ENCODE measurements at places on chromosomes 3 and 15.

DNA sequence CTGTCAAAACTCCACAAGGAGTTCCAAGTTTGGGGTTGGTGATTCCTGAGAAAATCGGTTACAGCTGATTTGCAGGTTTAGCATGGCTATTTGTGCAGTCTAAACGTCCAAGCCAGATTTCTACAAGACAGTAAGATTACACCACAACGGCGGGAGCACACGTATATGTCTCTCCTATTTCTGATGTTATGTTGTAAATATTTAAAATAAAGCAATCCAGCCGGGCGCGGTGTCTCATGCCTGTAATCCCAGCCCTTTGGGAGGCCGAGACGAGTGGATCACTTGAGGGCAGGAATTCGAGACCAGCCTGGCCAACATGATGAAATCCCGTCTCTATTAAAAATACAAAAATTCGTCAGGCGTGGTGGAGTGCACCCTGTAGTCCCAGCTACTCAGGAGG is 106.8 kb upstream of the IGF1R start:
- no peak for DNase-seq

GRCh38 chr3:120284747-120285507 is at the start of gene GPR156:
TSS of gene GPR156 (minus strand) at chr3:120285222. CDS start at chr3:120244098, 41,124 bp downstream.
- DNase-seq = no peak

DNA sequence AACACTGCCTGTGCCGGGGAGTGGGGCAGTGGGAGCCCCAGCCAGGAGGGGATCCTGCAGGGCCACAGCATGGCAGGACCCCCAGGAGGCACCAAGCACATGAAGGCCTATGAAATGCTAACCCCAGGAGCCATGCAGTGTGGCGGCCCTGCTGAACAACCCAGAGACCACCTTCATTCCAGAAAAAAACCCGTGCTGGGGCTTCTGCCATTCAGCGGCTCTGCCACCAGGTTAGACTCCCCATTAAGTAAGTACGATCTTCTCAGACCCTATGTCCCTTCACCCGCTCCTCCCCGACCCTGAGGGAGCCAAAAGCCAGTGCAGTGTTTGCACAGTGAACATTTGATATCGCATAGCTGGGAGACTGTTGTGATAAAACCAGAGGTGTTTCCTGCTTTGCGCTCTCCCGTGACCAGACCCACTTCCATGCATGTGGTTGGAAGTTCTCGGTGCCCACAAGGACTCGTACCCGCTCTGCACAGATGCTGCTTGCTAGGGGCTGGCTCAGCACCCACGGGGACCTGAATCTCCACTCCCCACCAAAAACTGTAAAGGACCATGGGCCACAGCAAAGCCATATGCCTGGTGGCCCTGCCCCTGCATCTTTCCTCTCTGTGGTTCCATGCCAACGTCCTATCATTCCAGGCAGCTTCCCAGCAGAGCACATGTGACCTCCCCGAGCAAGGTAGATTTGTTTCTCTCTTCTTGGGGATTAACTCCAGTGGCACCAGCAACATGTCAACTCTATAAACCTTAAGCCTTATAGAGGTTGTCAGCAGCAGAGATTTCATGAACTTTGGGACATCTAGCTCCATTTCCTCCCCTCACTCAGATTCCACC is 5.3 kb downstream of the PLA2G4D start:
- no peak for DNase-seq

DNA sequence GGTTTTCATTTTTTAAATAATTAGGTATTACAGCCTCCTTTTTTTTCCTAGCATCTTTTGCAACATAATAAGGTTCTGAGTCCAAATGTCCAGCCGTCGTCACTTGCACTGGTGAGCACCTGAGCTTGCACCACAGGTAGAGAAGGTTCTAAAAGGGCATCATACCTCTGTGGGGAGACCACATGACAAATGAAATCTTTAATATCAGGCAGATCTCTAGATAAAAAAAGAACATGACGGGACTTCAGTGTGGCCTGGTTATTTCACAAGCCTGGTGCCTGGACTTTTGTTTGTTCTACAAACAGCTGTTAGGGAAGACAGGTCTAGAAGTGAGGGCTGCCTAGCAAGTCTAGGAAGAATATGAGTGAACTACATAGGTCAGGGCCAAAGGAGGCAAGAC is 3.6 kb downstream of the ZBED2 start:
- DNase-seq = no peak

- no peak for DNase-seq
These were observed 16.3 kb upstream of the FBLN2 start for GRCh38 chr3:13532631-13533030.

DNA sequence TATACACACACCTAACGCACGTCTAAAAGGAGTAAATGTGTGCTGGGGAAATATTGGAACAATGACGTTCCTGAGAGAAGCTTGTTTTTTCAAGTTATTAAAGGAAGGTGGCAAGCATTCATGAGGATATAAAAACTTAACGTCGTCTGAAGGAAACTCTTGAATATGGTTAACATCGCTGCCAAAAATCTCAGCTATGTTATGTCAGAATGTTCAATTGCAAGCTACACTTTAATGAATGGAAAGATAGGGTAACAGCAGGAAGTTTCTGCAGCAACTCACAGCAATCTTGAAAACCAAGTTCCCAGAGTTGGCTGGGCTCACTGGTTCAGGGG is 54.3 kb upstream of the MEF2A start:
- no peak for DNase-seq

GRCh38 chr3:95750097-95750496 is 1064.3 kb upstream of the EPHA6 start:
- no peak for DNase-seq

- DNase-seq = no peak
These were observed 7.3 kb upstream of the SERPINI2 start for GRCh38 chr3:167481164-167481563.

- no peak for DNase-seq
These were observed 5.2 kb upstream of the CXCR6 start for GRCh38 chr3:45938043-45938435.

DNA sequence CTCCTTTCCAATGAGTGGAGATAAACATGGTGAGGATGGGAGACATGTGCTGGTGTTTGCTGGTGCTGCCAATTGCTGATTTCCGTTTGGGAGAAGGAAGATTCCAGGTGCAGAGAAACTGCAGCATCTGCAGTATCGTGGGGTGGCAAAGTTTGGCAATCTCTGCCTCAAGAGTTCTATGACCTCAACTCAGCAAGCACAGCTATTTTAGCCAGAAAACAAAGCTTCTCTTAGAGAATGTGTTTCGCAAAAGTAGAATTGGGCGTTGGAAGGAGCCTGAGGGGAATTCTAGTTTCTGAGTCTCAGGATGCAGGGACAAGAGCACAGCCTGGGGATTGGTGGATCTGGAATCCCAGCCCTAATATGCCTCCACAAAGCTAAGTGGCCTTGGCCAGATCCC is 18.2 kb upstream of the SHC4 start:
- no peak for DNase-seq

- no peak for DNase-seq
These were observed 250.5 kb downstream of the UACA start for GRCh38 chr15:70512772-70513362.

- DNase-seq = no peak
These were observed 59.6 kb downstream of the ESYT3 start for GRCh38 chr3:138493804-138494606.

DNA sequence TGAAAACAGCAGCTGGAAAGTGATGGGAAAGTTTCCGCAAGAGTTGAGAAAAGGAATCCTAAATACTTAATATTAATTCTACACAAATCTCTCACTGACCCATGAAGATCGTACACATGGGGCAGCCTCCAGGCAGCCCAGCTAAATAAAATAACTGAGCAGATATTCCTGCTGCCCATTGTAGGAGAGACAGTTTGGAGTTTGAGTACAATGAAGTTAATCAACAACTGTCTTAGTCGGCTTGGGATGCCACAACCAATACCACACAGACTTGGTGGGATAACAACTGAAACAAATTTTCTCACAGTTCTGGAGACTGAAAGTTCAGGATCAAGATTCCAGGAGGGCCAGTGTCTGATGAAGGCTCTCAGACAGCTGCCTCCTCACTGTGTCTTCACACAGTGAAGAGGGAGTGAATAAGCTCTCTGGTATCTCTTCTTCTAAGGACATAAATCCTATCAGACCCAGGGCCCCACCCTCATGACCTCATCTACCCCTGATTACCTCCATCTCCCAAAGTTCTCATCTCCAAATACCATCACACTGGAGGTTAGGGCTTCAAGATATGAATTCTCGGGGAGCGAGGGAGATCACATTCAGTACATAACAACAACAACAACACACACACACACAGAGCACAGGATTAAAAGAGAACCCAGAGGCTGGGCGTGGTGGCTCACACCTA is 9.7 kb downstream of the TRPM7 start:
- DNase-seq = no peak

DNA sequence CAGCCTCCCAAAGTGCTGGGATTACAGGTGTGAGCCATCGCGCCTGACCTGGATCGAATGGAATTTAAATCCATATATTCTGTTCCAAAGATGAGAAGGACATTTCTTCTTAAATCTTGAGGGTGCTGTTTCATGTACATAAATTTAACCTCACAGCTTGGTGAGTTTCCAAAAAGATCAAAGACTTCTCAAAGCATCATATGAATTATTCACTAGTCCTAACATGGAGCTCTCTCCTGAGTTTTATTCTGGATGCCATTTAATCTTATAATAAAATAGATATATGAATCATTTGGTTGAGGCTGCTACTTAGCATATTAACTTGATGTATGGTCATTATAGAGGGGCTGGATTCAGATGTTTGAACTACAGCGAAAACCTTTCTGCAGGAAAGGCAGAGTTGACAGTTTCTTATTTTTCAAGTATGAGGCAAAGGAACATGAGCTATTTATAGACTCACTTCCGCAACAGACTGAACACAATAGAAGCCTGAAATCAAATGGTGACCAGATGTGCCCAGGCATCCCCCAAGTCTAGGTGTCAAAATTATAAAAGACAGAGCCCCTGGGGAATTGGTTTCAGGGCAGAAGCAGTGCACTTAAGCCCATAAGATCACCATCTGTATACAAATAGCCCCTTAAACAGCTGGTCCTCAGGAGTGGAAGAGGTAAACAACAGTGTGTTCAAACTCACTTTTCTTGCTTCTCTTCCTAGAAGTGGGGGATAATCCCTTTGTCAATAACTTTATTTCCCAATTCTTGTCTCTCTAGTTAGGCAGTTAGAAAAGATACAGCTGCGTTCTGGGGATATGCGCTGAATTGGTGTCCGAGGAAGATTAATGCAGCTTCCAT is 29.7 kb downstream of the STARD9 start:
- no peak for DNase-seq

DNA sequence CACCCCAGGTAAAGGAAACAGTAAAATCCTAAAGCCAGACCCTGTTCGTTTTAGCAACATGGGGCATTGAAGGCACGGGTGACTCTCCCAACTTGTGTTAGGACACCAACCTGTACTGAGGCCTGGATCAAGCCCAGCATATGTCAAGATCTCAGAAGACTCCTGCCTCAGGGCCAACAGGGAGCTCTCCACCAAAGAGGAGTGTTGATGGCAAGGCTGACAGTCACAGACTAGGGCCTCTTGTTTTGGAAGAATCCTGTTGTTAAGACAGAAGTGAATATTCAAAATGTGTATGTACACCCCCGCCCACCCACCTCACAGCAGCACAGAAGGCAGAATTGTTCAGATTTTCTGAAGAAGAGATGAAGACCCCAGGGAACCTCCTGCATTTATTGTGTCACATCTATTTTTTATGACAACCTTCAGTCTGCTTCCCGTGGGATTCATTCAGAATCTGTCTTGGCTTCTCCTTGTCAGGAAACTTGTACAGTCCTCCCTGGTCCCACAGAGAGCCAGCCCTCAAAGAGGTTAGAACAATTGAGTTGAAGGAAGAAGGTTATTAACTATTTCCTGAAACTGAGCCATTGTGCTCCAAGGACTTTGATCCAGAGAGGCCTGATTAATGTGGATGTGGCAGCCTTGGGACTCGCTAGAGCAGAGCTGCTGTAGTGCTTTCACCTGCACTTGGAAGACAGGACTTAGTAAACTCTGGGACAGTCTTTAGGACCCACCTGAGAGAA is 61.7 kb upstream of the PLXNA1 start:
- DNase-seq = no peak

GRCh38 chr15:71592203-71592602 is 218.2 kb upstream of the NR2E3 start:
- no peak for DNase-seq

GRCh38 chr3:179551349-179552105 is 11.2 kb upstream of the ACTL6A start:
- no peak for DNase-seq

- DNase-seq = no peak
These were observed 207.9 kb upstream of the CDIN1 start for GRCh38 chr15:36371509-36371908.

DNA sequence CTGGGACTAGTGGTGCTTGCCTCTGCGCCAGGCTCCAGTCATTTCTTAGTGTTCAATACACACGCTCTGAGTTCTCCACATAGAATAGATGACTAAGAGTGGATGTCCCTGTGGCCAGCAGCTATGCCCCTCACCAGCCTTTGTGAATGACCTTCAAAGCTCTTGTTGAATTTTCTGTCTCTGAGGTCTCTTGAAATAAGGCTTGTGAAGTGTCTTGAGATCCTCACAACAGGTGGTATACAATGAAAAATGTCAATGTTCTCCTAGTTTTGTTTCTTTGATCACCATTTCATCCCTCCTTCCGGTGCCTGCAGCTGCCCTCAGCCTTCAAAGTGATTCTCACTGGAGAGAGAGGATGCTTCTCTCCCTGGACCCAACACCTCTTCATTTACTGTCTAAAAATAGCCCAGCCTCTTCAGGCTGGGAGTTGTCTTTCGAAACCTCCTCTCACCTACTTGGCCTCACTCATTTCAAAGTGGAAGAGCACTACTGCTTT is 5.4 kb downstream of the MAPKBP1 start:
- DNase-seq = no peak

- DNase-seq = no peak
These were observed 701.5 kb upstream of the GBE1 start for GRCh38 chr3:82462977-82463376.

- no peak for DNase-seq
These were observed 40.5 kb downstream of the AQP9 start for GRCh38 chr15:58178668-58179067.

DNA sequence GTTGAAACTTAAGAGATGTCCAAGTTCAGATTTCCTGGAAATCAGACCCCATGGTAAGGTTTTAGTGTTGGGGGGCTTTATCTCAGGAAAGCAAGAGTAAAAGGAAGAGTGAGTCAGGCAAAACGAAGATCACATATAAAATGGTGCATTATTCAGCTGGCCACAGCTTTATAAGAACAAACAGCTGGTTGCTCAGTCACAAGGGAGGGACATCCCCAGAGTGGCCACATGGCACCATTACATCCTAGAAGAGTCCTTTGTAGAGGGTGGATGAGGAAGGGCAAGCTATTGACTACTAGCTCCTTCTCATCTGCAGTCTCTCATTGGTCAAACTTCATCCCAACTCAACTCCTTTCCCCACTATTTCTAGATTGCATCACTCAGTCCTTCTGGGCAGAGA is 68.3 kb upstream of the COL8A1 start:
- DNase-seq = no peak

Data from stimulated activated CD8-positive, alpha-beta memory T cell treated with anti-CD3 and anti-CD28 coated beads, Interleukin-2, amount 100 ng/mL, for 48 hours (primary cell).